SW480 (cell line): ENCODE measurements at places on chromosomes 6 and 20.

GRCh38 chr20:62780204-62780603 lies 16.1 kb upstream of the MRGBP start:
- no peak for DNase-seq

DNA sequence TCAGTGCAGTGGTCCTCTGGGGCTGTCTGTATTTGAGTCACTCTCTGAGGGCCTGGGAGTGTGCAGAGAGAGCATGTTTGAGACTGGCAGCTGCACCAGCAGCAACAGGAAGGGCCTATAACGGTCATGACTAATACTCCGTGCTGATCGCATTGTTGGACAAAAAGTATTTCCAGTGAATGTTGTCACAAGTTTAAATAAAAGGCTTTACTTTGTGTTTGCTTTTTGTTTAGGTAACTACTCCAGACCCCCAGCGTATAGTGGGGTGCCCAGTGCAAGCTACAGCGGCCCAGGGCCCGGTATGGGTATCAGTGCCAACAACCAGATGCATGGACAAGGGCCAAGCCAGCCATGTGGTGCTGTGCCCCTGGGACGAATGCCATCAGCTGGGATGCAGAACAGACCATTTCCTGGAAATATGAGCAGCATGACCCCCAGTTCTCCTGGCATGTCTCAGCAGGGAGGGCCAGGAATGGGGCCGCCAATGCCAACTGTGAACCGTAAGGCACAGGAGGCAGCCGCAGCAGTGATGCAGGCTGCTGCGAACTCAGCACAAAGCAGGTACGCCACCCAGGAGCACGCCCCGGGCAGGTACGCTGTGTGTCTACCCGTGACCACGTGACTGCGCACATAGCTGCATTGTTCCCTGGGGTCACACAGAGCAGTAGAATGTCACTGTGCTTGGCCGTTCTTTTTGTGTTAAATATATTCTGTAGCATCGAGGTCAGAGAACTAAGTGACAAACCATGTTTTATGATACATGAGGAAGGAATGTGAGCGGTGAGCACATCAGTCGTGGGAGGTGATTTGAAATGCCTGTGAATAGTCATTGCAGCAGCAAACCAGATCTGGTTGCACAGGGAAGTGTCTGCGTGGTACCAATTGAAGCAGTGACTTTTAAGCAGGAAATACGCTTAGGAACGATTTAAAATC lies 174.7 kb downstream of the TMEM242 start:
- peak; percentile 20 for DNase-seq

GRCh38 chr20:1154691-1155090 lies 30.1 kb downstream of the TMEM74B start:
- no peak for DNase-seq

- no peak for DNase-seq
Observed at GRCh38 chr6:155084431-155085123, 89.5 kb downstream of the TIAM2 start.

GRCh38 chr6:105994591-105995390 lies 91.3 kb upstream of the PRDM1 start:
- DNase-seq, result peak; percentile 66

DNA sequence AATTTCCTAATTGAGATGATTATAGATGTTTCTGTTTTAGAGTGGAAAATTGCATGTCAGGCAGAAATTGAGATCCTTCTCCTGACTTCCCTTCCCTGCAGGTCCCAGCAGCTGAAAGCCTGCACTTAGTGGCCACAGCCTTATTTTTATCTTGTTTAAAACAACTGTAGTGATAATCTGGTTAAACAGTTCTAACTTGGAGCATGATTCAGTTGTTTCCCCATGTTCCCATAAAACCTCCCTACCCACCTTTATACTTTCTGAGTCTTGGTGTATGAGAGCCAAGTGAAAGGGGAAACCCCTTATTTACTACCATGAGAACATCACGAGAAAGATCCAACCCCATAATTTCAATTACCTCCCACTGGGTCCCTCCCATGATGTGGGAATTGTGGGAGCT lies 195.2 kb downstream of the SLC16A10 start:
- no peak for DNase-seq

DNA sequence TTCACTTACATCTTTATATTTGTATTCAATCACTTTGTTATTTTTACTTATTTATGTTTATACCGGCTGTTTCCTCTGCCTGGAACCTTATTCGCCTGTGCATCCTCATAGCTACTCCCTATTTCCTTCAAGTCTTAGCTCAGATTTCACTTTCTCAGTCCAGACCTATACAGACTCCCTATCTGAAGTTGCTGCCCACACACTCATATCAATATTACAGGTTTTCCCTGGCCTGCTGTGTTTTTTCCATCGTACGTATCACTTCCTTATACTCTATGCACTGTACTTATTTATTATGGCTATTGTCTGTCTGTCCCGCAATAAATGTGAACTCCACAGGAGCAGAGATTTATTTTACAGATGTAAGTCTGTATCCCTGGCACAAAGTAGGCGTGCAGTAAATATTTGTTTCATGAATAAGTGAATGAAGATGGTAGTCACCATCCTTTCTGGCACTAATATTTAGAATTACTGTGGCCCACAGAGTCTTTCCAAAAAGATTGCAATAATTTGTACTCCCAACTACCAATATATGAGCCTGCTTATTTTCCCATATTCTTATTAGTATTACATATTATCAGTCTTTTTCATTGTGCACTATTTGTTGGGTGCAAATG lies 64.9 kb downstream of the TNFAIP3 start:
- no peak for DNase-seq

GRCh38 chr20:11511821-11512220 lies 405.9 kb upstream of the BTBD3 start:
- DNase-seq, result no peak

- DNase-seq, result no peak
Observed at GRCh38 chr6:3151691-3152090, 5.7 kb downstream of the TUBB2A start.
